Renal cortical epithelial cell (primary cell): ENCODE measurements at places on chromosomes 2 and 18. TPM values are rescaled to one million over a fixed set of nuclear protein-coding genes. Genes with fewer than 3 reads are reported as not detected.

- no peak for DNase-seq
These were observed 338.1 kb upstream of the RAB6C start for GRCh38 chr2:129641371-129641770.

DNA sequence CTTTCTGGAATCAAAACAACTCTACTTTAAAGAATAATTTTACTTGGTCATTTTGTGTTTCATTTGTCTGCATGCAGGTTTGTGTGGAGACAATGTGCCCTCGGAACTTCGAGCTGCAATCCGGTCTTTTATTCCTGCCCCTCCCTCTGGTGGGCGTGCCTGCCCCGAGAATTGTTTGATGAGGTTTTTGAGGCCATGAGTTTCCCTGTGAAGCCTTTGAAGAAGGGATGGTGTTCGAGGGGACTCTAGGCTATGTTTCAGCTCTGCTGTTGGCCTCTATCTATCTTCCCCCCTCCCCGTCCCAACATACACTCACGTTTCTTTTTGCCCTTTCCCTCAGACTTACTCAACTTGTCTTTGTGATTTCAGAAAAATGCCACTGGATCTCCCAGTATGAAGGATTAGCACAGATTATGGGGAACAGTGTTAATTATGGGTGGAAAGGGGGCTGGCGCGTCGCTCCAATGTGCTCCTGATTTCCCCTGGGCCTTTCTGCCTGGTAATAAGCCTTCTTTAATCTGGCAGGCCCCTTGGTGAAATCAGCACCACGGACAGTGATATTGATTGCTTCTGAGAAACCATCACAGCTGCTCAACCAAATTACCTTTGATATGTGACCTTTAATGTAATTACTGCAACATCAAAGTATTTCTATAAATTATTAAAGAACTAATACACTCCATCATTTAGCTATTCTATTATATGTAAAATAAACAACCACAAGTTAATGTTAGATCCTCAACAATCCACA is 82.2 kb downstream of the CELF4 start:
- DNase-seq = peak; percentile 41

GRCh38 chr2:155310589-155310988 is 612.1 kb downstream of the KCNJ3 start:
- peak; percentile 41 for DNase-seq

GRCh38 chr2:63814114-63814513 is 27.6 kb upstream of the UGP2 start:
- DNase-seq = peak; percentile 54

DUSP2 gene
- total RNA-seq = 0.17 and 0.40 TPM in 2 replicates

HOXD13 gene
- not detected in 2 replicates for total RNA-seq

DNA sequence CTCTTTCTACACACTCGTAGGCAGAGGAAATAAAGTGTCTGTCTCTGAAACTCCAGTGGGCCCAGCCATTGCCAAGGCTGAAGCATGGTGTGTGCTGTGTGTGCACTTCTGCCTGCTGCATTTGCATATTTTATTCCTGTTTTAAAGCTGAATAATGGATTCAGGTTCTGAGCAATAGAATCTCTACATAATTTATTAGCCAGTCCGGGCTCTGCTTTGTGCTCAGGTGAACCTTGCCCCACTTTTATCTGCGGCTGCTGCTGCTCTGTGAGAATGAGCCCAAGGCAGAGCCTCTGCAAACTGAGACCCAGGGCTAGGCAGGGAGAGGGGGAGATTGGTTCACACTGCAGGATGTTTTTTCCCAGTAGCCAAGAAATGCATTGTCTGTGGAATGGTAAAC is 64.6 kb upstream of the SH3BP4 start:
- DNase-seq = no peak

DNA sequence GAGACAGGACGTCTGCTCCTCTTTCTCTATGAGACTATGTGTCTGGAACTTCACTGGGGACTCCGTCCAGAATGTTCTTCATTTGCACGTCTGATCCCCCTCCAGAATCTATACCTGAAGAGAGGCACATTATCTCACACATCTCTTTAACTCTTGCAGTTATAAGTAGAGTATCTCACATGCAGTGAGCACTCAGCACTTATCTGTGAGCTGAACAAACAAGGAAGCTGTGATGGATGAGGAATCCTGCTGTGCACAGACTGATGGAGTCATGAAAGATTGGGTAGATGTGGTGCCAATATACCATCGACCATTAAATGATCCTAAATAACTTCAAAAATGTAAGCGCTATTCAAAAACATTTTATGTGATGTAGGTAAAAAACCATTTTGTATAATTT is 888.3 kb upstream of the CELF4 start:
- no peak for DNase-seq

- DNase-seq = no peak
These were observed 113.8 kb upstream of the EML6 start for GRCh38 chr2:54609647-54610046.

- DNase-seq = peak; percentile 66
These were observed 271.3 kb downstream of the KCNS3 start for GRCh38 chr2:18149660-18150246.

GALR1 gene
- total RNA-seq = not detected in 2 replicates

- DNase-seq = no peak
These were observed 826.0 kb downstream of the PLCL1 start for GRCh38 chr2:198630384-198630783.

DNA sequence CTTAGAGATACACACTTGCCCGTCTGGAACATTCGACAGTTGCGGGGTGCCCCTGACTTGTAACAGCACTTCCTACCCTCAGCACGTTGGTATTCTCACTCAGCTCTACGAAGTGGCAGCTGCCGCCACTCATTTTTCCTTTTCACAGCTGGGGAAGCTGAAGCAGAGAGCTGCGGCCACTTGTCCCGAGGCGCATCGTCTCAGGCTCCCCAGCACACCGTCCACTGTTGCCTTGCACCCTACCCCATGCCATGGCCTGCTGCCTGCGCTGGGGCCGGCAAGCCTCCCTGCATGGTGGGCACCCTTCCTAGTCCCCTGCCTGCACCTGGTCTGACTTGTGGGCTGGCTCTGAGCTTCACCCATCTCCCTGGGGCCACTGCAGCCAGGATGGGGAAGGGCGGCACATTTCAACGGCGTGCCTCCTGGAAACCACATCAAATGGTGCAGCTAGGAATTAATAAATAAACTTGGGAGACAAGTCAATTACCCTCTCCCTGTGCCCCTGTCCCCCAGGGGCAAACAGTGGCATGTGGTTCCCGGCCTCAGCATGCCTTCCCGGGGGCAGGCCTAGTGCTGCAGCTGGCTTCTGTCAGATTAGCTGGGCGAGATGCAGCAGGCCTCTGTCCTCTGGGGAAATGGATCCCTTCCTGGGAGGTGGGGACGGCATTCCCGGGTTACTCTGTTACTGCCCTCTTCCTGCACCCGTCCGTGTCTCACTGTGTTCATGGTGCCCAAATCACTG is 64.7 kb upstream of the HAAO start:
- DNase-seq = peak; percentile 28

GRCh38 chr2:234091883-234092282 is 41.4 kb downstream of the SPP2 start:
- DNase-seq = peak; percentile 36
